Activated T-cell treated with anti-CD3 and anti-CD28 coated beads, Interleukin-2, amount 50 U/mL, for 4 hours (primary cell): ENCODE measurements at places on chromosomes 6 and 20. TPM values are rescaled to one million over a fixed set of nuclear protein-coding genes. Genes with fewer than 3 reads are reported as not detected.

Gene LBP
- 0.10 TPM for total RNA-seq

DNA sequence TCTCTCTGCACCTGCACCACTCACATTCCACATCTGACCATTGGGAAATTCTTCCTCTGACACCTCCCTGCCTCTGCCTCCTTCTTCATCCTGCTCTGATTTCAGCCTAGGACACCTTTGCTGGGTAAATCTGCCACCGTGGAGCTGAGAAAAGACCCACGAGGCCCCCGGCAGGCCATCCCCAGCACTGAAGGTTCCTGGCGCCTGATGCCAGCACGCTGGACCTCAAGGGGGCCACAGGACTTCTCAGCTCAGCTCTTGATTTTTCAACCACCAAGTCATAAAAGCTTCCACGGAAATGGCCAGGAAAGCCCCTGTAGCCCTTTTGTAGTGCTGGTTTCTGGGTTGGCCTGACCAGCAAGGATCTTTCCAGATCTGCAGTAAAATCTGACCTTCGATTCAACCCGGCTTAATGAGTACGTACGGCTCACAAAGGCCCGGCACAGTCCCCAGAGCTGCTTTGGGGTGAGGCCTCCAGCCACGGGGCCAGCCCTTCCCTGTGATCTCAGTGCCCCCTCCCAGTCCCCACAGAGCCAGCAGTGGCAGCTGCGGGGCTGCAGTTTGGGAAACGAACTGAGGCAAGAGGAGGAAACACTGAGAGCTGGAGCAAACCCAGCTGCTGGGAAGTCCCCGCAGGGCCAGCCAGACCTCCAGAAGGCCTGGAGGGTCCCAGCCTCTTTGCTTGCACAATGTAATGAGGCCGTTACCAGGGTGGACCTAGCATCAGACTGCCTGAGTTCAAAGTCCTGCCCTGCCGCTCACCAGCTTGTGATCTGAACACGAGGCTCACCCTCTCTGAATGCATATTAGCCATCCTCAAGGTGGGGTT, 157.5 kb downstream of the BMP7 start:
- no peak for DNase-seq

DNA sequence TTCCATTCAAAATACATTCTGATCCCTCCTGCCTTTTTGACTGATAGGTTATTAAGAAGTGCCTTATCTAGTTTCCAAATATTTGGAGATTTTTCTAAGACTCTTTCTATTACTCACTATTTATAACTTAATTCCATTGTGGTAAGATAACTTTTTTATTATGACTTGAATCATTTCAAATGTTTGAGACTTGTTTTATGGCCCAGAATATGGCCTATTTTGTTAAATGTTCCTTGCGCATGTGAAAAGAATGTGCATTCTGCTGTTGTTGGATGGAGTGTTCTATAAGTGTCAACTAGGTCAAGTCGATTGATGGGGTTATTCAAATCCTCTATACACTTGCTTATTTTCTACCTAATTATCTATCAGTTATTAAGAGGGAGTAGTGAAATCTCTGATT, 13.1 kb upstream of the TCP11 start:
- no peak for DNase-seq

DNA sequence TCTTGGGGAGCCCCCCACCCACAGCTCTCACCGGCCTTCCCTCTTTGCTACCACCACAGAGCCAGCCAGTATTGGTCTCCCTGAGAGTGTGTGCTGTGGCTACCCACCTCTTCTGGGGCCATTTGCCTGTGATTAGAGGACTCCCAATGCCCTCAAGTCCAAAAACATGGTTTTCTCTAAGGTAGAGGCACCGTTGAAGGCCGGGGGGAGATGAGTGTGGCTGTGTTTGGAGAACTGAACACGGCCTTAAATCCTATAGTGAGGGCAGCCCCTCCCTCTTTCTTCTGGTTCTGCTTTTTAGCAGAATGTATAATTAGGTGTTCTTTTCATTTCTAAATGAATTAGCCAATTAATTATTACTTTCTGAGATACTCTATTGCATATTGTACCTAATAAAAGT, 2.5 kb downstream of the CCR6 start:
- DNase-seq = no peak

DNA sequence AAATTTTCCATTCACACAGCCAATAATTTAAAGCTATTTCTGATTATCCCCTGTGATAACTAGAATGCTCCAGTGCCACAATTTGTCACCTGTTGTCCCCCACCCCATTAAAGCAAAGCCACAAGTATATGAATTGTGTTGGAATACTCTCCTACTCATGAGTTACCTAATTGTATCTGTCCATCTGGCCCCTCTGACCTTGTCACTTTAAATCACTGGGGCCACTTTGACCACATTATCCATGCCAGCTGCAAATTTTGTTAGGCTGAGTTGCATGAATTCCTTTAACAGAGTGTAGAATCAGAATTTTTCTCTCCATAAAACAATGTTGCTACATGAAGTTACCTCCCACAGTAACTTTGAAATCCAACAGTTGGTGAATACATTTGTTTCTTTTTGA, 204.6 kb downstream of the MEI4 start:
- no peak for DNase-seq

DNA sequence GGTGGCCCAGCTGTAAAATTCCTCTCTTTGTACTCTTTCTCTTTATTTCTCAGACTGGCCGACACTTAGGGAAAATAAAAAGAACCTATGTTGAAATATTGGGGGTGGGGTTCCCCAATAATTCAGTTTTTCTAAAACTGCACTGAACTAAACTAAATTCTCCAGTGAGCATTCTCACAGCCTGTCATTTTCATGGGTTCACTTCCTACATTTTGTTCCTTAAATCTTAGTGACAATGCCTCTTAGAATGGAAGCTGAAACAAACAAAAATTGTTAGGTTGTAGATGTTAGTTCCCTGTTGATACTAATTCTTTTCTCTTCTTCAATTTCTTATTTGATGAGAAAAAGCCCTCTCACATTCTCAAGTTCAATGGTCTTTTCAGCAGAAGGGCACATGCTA, 35.8 kb upstream of the IFNGR1 start:
- DNase-seq = no peak

- DNase-seq = no peak
Measured at GRCh38 chr6:44439270-44440045, 52.0 kb downstream of the CDC5L start.
